Left lung (tissue), 14 donors: ENCODE measurements at places on chromosomes 11 and 22. TPM values are rescaled to one million over a fixed set of nuclear protein-coding genes. Genes with fewer than 3 reads are reported as not detected.

The TRIM49D1 gene
- total RNA-seq = not detected

GRCh38 chr11:103980108-103980507 is 56.3 kb upstream of the DDI1 start:
- H3K36me3 ChIP-seq = no peaks in the 10 kb centered on the region
- no peaks in the 10 kb centered on the region for H3K4me1 ChIP-seq
- H3K27me3 ChIP-seq = no peaks in the 10 kb centered on the region
- no peak overlapping the region for H3K4me3 ChIP-seq
- H3K27ac ChIP-seq = no peak overlapping the region
- no peak for DNase-seq

- no peak overlapping the region for H3K27ac ChIP-seq
- H3K36me3 ChIP-seq = no peaks in the 10 kb centered on the region
- DNase-seq = no peak
- peaks cover 7% of the 10 kb centered on the region for H3K4me1 ChIP-seq
- H3K4me3 ChIP-seq = no peak overlapping the region
Observed at GRCh38 chr11:16876053-16876752, 137.8 kb downstream of the C11orf58 start.

GRCh38 chr22:23137905-23138561 is 3.8 kb downstream of the RSPH14 start:
- H3K27me3 ChIP-seq = no peaks in the 10 kb centered on the region
- H3K36me3 ChIP-seq = no peaks in the 10 kb centered on the region
- H3K4me1 ChIP-seq = peaks cover 26% of the 10 kb centered on the region

- no peaks in the 10 kb centered on the region for H3K4me1 ChIP-seq
- no peak overlapping the region for H3K4me3 ChIP-seq
- H3K36me3 ChIP-seq = no peaks in the 10 kb centered on the region
Observed at GRCh38 chr11:105392556-105392955, 217.3 kb upstream of the GRIA4 start.

DNA sequence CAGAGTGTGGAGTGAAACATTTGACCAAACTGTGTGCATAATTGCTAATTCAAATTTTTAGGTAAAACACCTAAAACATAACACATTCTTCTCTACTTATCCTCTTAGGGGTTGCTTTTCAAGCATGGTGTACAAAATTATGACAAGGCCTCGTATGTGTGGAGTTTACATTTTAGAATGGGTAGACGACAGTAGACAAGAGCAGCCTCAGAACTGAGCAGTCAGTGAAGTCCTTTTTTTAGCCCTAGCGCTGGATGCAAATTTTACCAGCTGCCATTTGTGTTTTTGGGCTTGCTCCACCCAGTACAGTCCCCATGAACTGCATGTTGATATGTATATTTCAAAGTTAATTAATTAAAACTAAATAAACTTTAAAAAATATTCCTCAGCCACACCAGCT is 64.7 kb upstream of the TOP3B start:
- no peak overlapping the region for H3K27ac ChIP-seq
- H3K36me3 ChIP-seq = no peaks in the 10 kb centered on the region
- no peak overlapping the region for H3K4me3 ChIP-seq
- peaks cover 7% of the 10 kb centered on the region for H3K27me3 ChIP-seq
